ENCODE measurements at places on chromosomes 4 and X. TPM values are rescaled to one million over a fixed set of nuclear protein-coding genes. Genes with fewer than 3 reads are reported as not detected.

Gene ANK2
- 50.2 TPM for total RNA-seq

Gene TLR7
- total RNA-seq, result not detected

Gene EVC
- 33.8 TPM for total RNA-seq

Gene MAGEE1
- total RNA-seq, result 0.96 TPM

Gene NAAA
- total RNA-seq, result 28.5 TPM

Gene ARSJ
- 51.3 TPM for total RNA-seq

Gene WFS1
- total RNA-seq, result 23.1 TPM

Gene SSX1
- not detected for total RNA-seq

Gene HHIP
- total RNA-seq, result 69.6 TPM

Gene MTCP1
- 5.2 TPM for total RNA-seq

Gene KDR
- total RNA-seq, result 33.7 TPM

Gene ARHGAP36
- not detected for total RNA-seq

Gene HEPH
- total RNA-seq, result 17.3 TPM

Gene AMOT
- total RNA-seq, result 5.2 TPM

Gene DUSP21
- not detected for total RNA-seq

Gene TMSB15C
- 3.1 TPM for total RNA-seq

Gene OTC
- not detected for total RNA-seq

Gene NIPAL1
- 2.9 TPM for total RNA-seq

Gene NAT8L
- total RNA-seq, result under 0.01 TPM

Gene AFM
- not detected for total RNA-seq

Measured in regular cardiac myocyte (primary cell).